Inflammatory macrophage treated with lipopolysaccharide for 1 hour (primary cell): ENCODE measurements at places on chromosomes 11 and 22.

GRCh38 chr11:12842933-12843636 lies 166.0 kb upstream of the RASSF10 start:
- DNase-seq, result no peak

DNA sequence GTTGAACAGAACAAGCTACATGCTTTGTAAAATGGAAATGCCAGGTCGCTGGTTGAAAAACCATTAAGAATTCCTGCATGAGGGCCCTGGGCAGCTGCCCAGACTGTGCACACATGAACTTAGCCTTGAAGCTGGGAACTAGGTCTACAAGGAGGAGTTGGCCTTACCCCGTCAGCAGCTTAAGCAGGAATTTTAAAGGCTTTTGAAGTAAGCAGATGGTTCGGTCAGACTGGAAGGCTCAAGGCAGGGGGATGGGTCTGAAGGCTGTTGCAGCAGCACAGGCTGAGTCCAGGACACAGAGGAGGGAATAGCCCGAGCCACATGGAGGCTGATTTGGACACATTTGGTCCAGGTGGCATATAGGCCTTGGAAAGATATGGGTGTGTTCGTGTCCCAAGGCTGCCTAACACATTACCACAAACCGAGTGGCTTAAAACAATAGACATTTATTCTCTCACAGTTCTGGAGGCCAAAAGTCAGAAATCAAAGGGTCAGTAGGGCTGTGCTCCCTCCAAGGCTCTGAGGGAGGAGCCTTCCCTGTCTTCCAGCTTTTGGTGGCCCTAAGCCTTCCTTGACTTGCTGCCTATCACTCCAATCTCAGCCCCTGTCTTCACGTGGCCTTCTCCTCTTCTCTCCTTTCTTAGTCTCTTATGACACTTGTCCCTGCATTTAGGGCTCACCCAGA lies 11.6 kb downstream of the LIF start:
- DNase-seq, result no peak

- DNase-seq, result no peak
Observed at GRCh38 chr22:27159016-27159415, 501.6 kb downstream of the MIAT start.

GRCh38 chr11:7749456-7749855 lies 43.2 kb upstream of the OVCH2 start:
- peak; percentile 27 for DNase-seq

DNA sequence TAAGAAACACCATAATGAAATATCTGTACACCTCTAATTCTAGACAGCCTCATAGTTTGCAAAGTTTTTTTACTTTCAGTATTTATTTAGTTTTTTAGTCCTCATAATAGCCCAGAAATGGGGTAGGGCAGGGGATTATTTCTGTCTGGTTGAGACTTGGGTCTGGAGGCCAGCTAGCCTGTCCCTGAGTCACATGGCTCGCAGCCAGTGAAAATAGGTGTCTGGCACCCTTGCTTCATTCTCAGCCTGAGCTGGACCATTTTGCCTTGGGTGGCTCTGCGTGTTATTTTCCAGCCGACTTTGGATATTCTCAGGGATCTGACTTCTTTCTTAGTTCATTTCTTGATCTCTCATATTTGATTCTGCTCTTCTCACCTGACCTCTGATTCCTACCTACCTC lies 123.9 kb upstream of the NARS2 start:
- no peak for DNase-seq
